ENCODE measurements at places on chromosomes 13 and 19.

- no peak for DNase-seq
Observed at GRCh38 chr13:86082121-86082520, 282.9 kb upstream of the SLITRK6 start.

- DNase-seq: no peak
Observed at GRCh38 chr19:44924243-44924725, 9.9 kb downstream of the APOC1 start.

- DNase-seq: no peak
Observed at GRCh38 chr19:32869966-32870573, 503 bp upstream of the SLC7A9 start.

- no peak for DNase-seq
Observed at GRCh38 chr19:2199215-2199614, 35.5 kb downstream of the DOT1L start.

GRCh38 chr19:39410831-39411080 lies 1.7 kb upstream of the PLEKHG2 start:
- no peak for DNase-seq

DNA sequence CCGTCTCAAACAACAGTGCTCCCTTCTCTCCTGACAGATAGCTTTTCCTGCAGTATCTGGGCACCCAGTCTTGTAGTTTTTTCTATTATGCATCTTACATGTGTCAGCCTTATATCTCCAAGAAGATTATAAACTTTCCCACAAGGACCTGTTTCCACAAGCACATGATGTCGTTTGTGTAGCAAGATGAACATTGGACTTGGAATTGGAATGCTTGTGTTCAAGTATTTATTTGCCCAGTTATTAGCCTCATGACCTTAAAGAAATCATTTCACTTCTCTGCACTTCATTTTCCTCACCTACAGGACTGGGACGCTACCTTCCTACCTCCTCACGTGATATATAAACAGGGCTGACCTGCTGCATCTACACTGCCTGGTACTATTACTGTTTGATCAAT lies 21.5 kb downstream of the SHISA2 start:
- DNase-seq: no peak

DNA sequence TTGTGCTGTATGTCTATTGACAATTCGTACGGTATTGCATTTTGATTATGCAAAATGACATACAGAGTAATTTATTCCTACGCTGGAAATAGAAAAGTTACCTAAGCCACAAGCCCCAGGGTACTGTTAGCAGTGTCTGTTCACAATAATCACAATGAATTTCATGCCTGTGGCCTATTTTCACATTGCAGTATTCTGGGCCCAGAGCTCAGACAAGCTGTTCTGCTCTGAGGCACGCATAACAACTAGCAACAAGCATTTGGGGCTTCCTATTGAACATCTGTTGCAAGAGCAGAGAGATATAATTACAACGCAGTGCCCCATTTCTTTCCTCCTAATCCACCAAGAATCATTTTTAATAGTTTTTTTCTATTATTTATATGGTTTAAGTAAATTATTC lies 158.9 kb upstream of the SGCG start:
- no peak for DNase-seq

GRCh38 chr19:8578642-8579265 lies 1.5 kb upstream of the MYO1F start:
- peak; percentile 71 for DNase-seq

DNA sequence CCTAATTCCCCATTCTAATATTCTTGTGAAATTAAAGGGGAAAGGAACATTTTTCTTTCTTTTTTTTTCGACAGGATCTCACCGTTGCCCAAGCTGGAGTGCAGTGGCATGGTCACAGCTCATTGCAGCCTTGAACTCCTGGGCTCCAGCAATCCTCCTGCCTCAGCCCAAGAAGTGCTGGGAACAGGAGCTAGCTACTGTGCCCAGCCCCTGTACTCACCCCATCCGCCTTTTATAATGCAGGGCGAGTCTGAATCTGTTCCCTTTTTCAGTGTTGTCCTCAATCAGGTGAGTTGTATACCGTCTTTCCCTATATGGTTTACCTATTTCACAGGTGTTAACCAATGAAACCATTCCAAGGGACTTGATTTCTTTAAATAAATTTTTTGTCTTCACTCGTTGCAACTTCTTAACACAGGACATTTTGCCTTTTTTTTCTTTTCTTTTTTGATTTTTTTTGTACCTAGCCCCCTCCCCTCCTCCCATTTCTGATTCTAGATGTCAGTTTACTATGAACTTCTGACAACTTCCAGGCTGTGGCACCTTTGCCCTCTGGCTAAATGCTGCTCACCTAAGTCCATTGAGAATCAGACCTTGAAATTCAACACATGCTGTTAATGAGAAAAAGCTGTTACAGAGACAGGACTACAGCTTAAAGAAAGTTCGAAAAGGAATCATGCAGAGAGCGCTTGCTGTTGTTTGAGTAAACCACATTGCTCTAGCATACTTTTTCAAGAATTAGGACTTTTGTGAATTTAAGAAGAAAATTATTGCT lies 562.1 kb upstream of the KLF12 start:
- no peak for DNase-seq

DNA sequence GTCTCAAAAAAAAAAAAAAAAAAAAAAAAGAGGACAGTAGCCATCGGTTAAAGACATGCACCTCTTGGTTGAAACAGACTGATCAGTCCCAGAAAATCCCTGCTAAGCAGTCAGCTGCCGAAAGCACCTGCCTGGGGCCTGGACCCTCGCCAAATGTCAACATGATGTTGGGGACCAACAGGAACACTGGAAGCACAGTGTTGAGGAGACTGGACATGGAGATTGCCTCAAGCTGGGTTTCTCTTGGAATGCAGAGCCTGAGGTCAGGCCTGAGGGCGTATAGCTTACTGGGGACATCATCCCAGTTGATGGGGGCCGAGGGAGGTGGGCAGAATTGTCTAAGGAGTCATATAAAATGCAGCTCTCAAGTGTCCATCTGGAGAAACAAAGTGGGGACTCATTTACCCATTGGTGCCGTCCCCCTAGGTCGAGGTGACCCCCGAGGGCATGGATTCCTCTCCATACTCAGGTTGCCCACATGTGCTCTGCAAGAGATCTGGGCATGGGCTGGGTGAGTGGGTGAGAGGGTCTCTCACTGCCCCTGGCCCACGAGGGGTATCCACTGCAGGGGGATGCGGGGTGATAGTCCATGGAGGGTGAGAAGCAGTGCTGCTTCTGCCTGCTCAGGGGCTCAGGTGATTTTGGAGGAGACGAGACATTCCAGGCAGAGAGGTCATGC lies 164.5 kb downstream of the URI1 start:
- DNase-seq: no peak

- no peak for DNase-seq
Observed at GRCh38 chr13:26899202-26899601, 138.6 kb upstream of the GPR12 start.

- DNase-seq: no peak
Observed at GRCh38 chr19:54888239-54888638, 14.2 kb downstream of the FCAR start.

GRCh38 chr13:112175162-112176075 lies 108.5 kb downstream of the SOX1 start:
- no peak for DNase-seq

- DNase-seq: no peak
Observed at GRCh38 chr19:30605333-30605732, 233.1 kb downstream of the ZNF536 start.

GRCh38 chr19:41774515-41774980 lies 19.2 kb downstream of the CEACAM6 start:
- DNase-seq: no peak

DNA sequence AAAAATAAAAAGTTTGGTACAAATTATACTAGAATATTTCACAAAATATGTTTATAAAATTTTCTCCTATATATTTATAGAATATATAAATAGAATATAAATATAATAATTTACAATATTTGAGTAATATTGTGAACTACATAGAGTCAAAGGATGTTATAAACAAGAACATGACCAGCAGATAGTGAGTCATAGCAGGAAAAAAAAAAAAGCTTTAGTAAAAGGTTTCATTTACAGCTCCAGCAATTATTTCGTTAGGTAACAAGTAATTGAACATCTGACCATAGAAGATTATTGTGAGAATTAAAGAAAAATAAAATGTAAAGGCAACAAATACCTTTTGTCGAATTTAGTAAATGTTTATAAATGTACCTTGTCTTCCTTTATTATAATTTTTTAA lies 864.1 kb downstream of the PCDH17 start:
- no peak for DNase-seq

- DNase-seq: no peak
Observed at GRCh38 chr13:33257841-33258807, 27.4 kb downstream of the STARD13 start.

GRCh38 chr19:10544242-10544752 lies 593 bp downstream of the ATG4D start:
- no peak for DNase-seq

DNA sequence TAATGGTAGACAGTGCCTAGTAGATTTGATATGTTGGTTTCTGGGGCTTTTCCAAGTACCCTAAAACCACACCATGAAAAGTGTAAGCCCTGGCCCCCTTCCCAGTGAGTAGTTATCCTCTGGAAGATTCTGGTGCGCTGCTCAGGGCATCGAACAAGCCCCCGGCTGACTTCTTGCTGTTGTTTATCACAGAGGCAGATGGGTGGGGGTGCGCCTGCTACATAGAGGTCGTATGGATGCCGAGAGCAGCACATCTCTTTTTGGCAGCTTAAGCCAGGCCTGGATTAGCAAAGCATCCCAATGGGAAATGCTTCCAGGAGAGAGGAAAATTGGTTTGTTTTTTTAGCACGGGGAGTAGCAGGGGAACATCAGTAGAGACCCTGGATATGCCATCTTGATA lies 26.3 kb upstream of the SPATA13 start:
- DNase-seq: no peak

DNA sequence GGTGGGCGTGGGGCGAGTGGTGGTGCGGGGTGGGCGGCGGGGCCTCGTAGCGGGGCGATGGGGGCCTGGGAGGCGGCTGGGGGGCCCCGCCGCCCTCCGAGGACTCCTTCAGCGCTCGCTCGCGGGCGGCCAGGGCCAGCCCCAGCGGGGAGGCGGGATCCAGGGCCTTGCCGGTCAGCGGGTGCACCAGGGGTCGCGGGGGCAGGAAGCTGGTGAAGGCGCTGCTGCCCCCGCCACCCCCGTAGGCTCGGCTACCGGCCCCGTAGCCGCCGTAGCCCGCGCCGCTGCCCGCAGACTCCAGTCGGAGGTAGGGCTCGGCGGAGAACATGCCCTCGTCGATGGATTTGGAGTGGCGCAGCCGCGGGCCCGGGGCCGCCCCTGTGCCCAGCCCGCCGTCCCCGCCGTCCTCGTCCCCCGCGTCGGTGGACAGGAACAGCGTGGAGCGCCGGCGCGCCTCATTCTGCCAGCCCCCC lies 18.6 kb downstream of the C19orf81 start:
- no peak for DNase-seq

- no peak for DNase-seq
Observed at GRCh38 chr19:16366433-16367260, 42.0 kb downstream of the KLF2 start.

GRCh38 chr19:17755977-17756670 lies 4.8 kb downstream of the FCHO1 start:
- peak; percentile 10 for DNase-seq

- DNase-seq: no peak
Observed at GRCh38 chr19:44818466-44819031, 9.6 kb downstream of the BCAM start.

- DNase-seq: no peak
Observed at GRCh38 chr13:88411696-88412095, 740.5 kb downstream of the SLITRK5 start.
